ENCODE measurements at places on chromosomes 16 and 17. TPM values are rescaled to one million over a fixed set of nuclear protein-coding genes. Genes with fewer than 3 reads are reported as not detected.
A peak's percentile ranks its signal among the peaks of the same experiment; 100 is the strongest.

GRCh38 chr17:50956750-50957523 is 90.8 kb upstream of the TOB1 start:
- DNase-seq, result no peak
- no peak overlapping the region for H3K4me3 ChIP-seq
- H3K4me1 ChIP-seq, result no peaks in the 10 kb centered on the region
- H3K36me3 ChIP-seq, result no peaks in the 10 kb centered on the region
- H3K27ac ChIP-seq, result peak overlapping the region; percentile 44

DNA sequence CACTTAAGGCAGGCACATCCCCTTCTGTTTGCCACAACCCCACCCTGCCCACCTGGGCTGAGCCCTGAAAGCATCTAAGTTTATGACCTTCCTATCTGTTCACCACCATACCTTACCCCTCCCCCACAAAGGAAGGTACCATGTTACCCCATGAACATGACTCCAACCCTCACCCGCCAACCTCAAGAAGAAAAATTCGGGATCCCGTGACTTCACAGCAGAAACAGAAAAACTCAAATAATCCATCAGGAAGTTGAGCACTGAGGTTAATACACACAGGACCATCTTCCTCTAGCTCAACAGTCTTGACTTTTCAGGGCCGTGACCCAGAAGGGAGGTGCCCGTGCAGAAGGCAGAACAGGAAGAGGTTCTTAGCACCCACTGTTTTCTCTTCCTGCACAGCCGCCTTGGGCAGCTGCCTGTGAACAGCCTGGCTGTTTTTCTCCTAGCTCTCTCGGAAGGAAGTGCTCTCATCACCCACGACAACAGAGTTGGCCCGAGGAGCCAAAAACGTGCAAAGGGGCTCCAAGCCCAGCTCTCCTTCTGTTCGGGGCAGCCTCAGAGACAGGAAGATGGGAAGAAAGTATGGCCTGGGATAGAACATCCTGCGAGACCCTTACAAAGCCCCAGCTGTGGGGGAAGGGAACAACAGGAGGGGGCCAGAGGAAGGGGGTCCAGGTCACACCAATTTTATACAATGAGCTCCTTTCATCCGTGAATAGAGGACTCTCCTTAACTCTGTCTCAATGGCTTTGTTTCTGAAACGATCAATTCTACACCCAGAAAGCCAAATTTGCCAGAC is 101.1 kb downstream of the XYLT1 start:
- H3K4me1 ChIP-seq, result no peaks in the 10 kb centered on the region
- H3K27me3 ChIP-seq, result no peaks in the 10 kb centered on the region
- H3K36me3 ChIP-seq, result no peaks in the 10 kb centered on the region
- DNase-seq, result no peak
- no peak overlapping the region for H3K4me3 ChIP-seq

DNA sequence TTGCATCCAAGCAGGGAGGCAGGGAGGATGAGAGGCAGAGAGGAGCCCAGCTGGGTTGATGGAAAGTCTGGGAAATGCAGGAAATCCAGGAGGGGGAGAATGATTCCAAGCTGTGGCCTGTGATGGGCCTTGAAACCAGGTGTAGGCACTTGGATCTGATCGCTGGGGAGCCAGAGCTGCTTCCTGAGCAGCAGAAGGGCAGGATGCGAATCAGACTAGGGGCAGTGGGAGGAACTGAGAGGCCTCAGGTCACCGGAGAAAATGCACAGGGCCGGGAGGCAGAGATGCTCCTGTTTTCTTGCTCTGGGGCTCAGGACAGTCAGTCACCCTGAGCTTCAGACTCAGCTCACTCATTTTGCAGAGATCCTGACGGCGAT is 29.6 kb upstream of the MEOX1 start:
- no peak overlapping the region for H3K27ac ChIP-seq
- H3K4me1 ChIP-seq, result no peaks in the 10 kb centered on the region
- DNase-seq, result no peak
- no peaks in the 10 kb centered on the region for H3K36me3 ChIP-seq
- H3K27me3 ChIP-seq, result no peaks in the 10 kb centered on the region

- H3K27me3 ChIP-seq, result no peaks in the 10 kb centered on the region
- no peak for DNase-seq
- H3K36me3 ChIP-seq, result no peaks in the 10 kb centered on the region
- H3K4me1 ChIP-seq, result no peaks in the 10 kb centered on the region
Observed at GRCh38 chr17:78599419-78599818, 22.2 kb upstream of the DNAH17 start.

GRCh38 chr16:89219365-89219764 is 1.9 kb downstream of the ZNF778 start:
- no peaks in the 10 kb centered on the region for H3K36me3 ChIP-seq
- no peaks in the 10 kb centered on the region for H3K27me3 ChIP-seq
- H3K4me1 ChIP-seq, result peaks cover 5% of the 10 kb centered on the region
- no peak overlapping the region for H3K27ac ChIP-seq
- H3K4me3 ChIP-seq, result no peak overlapping the region
- no peak for DNase-seq

GRCh38 chr16:82280867-82281266 is 110.8 kb upstream of the MPHOSPH6 start:
- no peak overlapping the region for H3K27ac ChIP-seq
- no peak overlapping the region for H3K4me3 ChIP-seq
- H3K4me1 ChIP-seq, result no peaks in the 10 kb centered on the region
- DNase-seq, result no peak
- H3K36me3 ChIP-seq, result no peaks in the 10 kb centered on the region
- H3K27me3 ChIP-seq, result no peaks in the 10 kb centered on the region

- H3K27ac ChIP-seq, result no peak overlapping the region
Observed at GRCh38 chr17:55730380-55730779, 7.7 kb upstream of the TMEM100 start.

- H3K27ac ChIP-seq, result peak overlapping the region; percentile 75
- no peak overlapping the region for H3K4me3 ChIP-seq
- no peaks in the 10 kb centered on the region for H3K27me3 ChIP-seq
- H3K36me3 ChIP-seq, result no peaks in the 10 kb centered on the region
- DNase-seq, result no peak
- H3K4me1 ChIP-seq, result peaks cover 8% of the 10 kb centered on the region
Observed at GRCh38 chr16:67531247-67531646, 2.6 kb downstream of the RIPOR1 start.

DNA sequence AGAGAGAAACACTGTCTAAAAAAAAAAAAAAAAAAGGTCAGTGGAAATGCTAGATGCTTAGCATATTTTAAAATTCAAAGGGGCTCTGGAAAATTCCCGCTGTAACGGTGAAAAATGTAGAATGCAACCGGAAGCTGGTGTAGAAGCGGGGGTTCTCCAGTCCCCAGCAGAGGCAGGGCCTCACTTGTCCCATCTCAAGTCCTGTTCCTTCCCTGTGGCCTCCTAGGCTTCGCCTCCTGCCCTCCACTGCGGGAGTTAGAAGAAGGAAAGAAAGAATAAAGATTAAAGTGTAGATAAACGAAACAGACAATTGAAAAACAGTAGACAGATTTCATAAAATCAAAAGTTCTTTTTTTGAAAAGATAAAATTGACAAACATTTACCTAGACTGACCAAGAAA is 14.8 kb upstream of the ZNF287 start:
- DNase-seq, result no peak
- no peaks in the 10 kb centered on the region for H3K36me3 ChIP-seq
- H3K27me3 ChIP-seq, result no peaks in the 10 kb centered on the region
- H3K4me3 ChIP-seq, result peak overlapping the region; percentile 63
- no peaks in the 10 kb centered on the region for H3K4me1 ChIP-seq
- H3K27ac ChIP-seq, result no peak overlapping the region

DNA sequence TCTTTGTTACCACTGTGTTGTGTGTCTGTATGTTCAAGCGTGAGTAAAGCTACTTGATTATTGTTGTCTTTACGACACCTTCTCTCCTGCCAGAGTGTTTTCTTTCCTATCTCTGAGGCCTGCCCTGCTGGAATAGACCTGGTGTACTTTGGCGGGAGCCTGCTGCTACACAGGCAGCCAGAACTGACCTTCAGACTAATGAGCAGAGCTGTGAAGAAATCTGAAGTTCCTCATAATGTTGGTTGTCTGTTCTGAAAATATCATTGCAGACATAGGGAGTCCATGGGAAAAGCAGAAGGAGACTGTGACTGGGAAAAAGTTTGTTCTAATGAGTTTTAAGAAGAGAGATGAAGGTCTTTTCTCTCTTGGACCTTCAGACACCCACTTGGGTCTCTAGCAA is 9.8 kb downstream of the RHOT1 start:
- H3K27ac ChIP-seq, result no peak overlapping the region
- H3K36me3 ChIP-seq, result no peaks in the 10 kb centered on the region
- no peak overlapping the region for H3K4me3 ChIP-seq
- H3K4me1 ChIP-seq, result no peaks in the 10 kb centered on the region
- DNase-seq, result no peak

GRCh38 chr16:2469399-2470233 is 1.5 kb upstream of the NTN3 start:
- DNase-seq, result no peak
- peaks cover 23% of the 10 kb centered on the region for H3K4me1 ChIP-seq
- no peaks in the 10 kb centered on the region for H3K36me3 ChIP-seq
- no peak overlapping the region for H3K27ac ChIP-seq
- no peaks in the 10 kb centered on the region for H3K27me3 ChIP-seq
- no peak overlapping the region for H3K4me3 ChIP-seq

- no peaks in the 10 kb centered on the region for H3K4me1 ChIP-seq
- no peak overlapping the region for H3K27ac ChIP-seq
- DNase-seq, result no peak
- H3K4me3 ChIP-seq, result no peak overlapping the region
- no peaks in the 10 kb centered on the region for H3K27me3 ChIP-seq
- no peaks in the 10 kb centered on the region for H3K36me3 ChIP-seq
Observed at GRCh38 chr17:28735242-28735722, 6.7 kb downstream of the NEK8 start.

DNA sequence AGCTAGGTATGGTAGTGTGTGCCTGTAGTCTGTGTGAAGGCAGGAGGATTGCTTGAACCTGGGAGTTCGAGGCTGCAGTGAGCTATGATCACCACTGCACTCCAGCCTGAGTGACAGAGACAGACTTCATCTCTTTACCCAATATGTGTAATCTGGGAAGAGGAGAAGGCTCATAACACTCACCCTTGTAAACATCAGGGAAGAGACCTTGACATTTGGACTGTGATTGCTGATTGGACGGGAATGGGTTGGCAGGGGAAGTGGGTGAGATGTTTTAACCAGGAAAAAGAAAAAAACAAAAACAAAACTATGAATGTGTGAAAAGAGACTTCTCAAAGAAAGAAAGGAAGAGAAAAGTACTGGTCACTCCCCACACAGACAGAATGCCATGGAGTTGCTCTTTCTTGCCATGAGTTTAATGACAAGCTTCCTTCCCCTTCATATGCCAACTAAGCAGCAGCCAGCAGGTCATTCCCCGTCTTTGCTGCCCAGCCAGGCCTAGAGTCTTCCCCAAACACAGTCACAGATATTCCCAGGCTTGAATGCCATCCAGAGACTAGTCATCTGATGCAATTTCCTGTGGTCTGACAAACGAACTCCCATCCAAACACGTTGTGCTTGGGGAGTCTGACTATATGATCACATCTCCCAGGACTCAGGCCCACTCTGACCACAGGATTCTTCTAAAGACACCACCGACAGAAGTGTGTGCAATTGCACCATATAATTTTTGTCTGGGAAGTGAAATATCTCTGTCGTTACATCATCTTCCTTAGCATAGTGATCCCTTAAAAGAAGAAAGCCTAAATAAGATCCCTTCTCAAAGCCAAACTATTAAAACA is 3.6 kb upstream of the XAF1 start:
- no peaks in the 10 kb centered on the region for H3K27me3 ChIP-seq
- peak overlapping the region; percentile 92 for H3K27ac ChIP-seq
- DNase-seq, result peak; percentile 70
- H3K36me3 ChIP-seq, result no peaks in the 10 kb centered on the region
- H3K4me1 ChIP-seq, result peaks cover 24% of the 10 kb centered on the region

GRCh38 chr17:142102-142661 is 4.8 kb downstream of the SCGB1C2 start:
- H3K27ac ChIP-seq, result no peak overlapping the region
- no peaks in the 10 kb centered on the region for H3K27me3 ChIP-seq
- no peaks in the 10 kb centered on the region for H3K36me3 ChIP-seq
- H3K4me3 ChIP-seq, result no peak overlapping the region
- no peaks in the 10 kb centered on the region for H3K4me1 ChIP-seq
- DNase-seq, result peak; percentile 45

DNA sequence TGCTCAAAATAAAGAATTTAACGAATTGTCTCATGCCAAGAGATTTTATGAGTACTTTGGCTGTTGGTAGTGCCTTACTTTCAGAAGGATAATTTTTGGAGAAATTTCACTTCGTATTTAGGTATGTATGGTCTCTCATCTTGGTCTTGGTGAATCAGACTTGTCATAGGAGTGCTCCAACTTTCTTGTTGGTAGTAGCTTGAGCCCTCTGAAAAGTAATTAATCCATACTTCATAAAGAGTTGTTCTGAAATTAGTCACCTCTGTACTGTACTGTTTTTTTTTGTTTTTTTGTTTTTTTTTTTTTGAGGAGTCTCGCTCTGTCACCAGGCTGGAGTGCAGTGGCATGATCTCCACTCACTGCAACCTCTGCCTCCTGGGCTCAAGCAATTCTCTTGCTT is 11.6 kb downstream of the ZNRF1 start:
- H3K4me3 ChIP-seq, result no peak overlapping the region
- H3K27me3 ChIP-seq, result no peaks in the 10 kb centered on the region
- no peak for DNase-seq
- no peak overlapping the region for H3K27ac ChIP-seq

DNA sequence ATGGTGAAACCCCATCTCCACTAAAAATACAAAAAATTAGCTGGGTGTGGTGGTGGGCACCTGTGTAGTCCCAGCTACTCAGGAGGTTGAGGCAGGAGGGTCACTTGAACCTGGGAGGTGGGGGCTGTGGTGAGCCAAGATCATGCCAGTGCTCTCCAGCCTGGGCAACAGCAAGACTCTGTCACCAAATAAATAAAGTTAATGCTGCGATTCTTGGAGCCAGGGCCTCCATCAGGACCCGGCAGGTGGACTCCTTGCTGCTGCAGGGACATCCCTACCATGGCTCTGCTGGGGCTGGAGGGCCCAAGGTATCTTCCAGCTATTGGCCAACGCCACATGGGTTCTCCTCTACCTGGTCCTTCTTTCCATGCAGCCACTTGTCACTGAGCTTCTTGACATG is 82.5 kb upstream of the CACNG5 start:
- H3K4me3 ChIP-seq, result no peak overlapping the region
- no peak for DNase-seq
- H3K36me3 ChIP-seq, result no peaks in the 10 kb centered on the region
- no peak overlapping the region for H3K27ac ChIP-seq

- H3K27me3 ChIP-seq, result no peaks in the 10 kb centered on the region
- no peak overlapping the region for H3K27ac ChIP-seq
- no peaks in the 10 kb centered on the region for H3K36me3 ChIP-seq
- H3K4me3 ChIP-seq, result no peak overlapping the region
- DNase-seq, result no peak
Observed at GRCh38 chr17:65749479-65749878, 188.0 kb upstream of the AXIN2 start.

- no peaks in the 10 kb centered on the region for H3K36me3 ChIP-seq
- H3K4me1 ChIP-seq, result peaks cover 12% of the 10 kb centered on the region
- H3K27ac ChIP-seq, result no peak overlapping the region
- peaks cover 4% of the 10 kb centered on the region for H3K27me3 ChIP-seq
- peak overlapping the region; percentile 52 for H3K4me3 ChIP-seq
- no peak for DNase-seq
Observed at GRCh38 chr17:74842599-74843351, 16.9 kb downstream of the GRIN2C start.

GRCh38 chr17:37116671-37117185 is 168.0 kb downstream of the AATF start:
- H3K4me1 ChIP-seq, result no peaks in the 10 kb centered on the region
- no peaks in the 10 kb centered on the region for H3K27me3 ChIP-seq
- H3K36me3 ChIP-seq, result no peaks in the 10 kb centered on the region
- no peak for DNase-seq
- H3K27ac ChIP-seq, result no peak overlapping the region

The SRRM2 gene
- 229 TPM for total RNA-seq

The FBXL19 gene
- total RNA-seq, result 12.7 TPM

The PROCA1 gene
- 1.6 TPM for total RNA-seq

The ARL17B gene
- 8.2 TPM for total RNA-seq

The ADAP2 gene
- total RNA-seq, result 12.3 TPM

The RNF135 gene
- 29.2 TPM for total RNA-seq

The CHMP6 gene
- total RNA-seq, result 18.6 TPM

The ABI3 gene
- total RNA-seq, result 5.2 TPM
